Left ventricle myocardium inferior (tissue), 1 donor: ENCODE measurements at places on chromosomes 4 and X. TPM values are rescaled to one million over a fixed set of nuclear protein-coding genes. Genes with fewer than 3 reads are reported as not detected.
A peak's percentile ranks its signal among the peaks of the same experiment; 100 is the strongest.

DNA sequence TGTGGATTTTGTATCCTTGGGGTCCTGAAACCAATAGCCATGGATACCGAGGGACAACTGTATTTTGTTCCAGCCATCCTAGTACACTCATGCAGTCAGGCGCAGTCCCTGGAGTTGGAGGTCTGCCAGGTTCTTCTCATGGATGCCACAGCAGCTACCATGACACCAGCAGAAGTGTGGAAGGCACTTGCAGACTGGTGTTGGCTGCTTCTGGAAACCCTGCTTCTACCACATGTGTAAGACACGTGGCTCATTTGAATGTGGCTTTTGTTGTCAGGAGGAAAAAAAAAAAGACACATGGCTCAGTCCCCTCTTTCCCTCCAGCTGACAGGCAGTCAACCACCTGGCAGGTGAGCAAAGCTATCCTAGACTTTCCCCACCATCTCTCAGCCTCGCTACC, 19.4 kb downstream of the DRD5 start:
- no peaks in the 10 kb centered on the region for H3K4me1 ChIP-seq
- H3K4me3 ChIP-seq = no peak overlapping the region
- DNase-seq = no peak
- no peak overlapping the region for H3K27ac ChIP-seq
- H3K36me3 ChIP-seq = no peaks in the 10 kb centered on the region
- H3K27me3 ChIP-seq = peaks cover 16% of the 10 kb centered on the region

DNA sequence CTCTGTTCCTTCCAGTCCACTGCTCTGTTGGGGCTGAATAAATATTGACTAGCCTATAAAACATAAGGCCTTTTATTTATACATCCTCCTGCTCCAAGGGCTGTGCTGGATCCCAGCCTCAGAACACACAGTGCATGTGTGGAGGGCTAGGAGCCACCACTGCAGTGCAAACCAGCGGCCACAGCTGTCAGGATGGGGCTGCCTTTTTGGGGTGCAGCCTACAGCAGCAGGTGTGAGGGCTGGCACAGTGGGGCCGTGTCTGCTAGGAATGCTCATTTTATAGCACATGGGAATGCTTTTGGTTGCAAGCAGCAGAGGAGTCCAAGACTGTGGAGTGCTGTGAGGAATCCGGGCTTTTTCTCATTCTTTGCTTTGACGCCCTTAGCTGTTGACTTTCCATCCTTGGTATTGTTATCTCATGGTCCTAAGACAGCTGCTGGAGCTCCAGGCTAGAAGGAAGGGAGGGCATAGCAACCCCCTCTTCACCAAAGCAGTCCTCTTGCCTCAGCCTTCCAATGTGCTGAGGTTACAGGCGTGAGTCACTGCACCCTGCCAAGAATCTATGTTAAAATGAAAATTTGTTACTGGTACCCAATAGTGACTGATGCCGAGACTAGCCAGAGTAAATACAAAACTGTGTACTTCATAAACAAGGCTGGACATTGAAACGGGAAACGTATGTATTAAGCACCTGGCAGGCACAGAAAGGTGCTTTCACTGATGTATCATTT, 334.3 kb upstream of the GATB start:
- peaks cover 18% of the 10 kb centered on the region for H3K4me1 ChIP-seq
- H3K4me3 ChIP-seq = no peak overlapping the region
- no peak overlapping the region for H3K27ac ChIP-seq
- no peaks in the 10 kb centered on the region for H3K36me3 ChIP-seq

- H3K27me3 ChIP-seq = no peaks in the 10 kb centered on the region
- H3K27ac ChIP-seq = peak overlapping the region; percentile 95
- H3K4me1 ChIP-seq = peaks cover 70% of the 10 kb centered on the region
Observed at GRCh38 chr4:39045827-39046221, 13.6 kb upstream of the TMEM156 start.

GRCh38 chr4:36209941-36210649, 34.2 kb downstream of the ARAP2 start:
- H3K36me3 ChIP-seq = no peaks in the 10 kb centered on the region
- no peak for DNase-seq
- no peaks in the 10 kb centered on the region for H3K27me3 ChIP-seq
- no peaks in the 10 kb centered on the region for H3K4me1 ChIP-seq
- no peak overlapping the region for H3K27ac ChIP-seq

GRCh38 chr4:73051625-73052024, 17.9 kb downstream of the COX18 start:
- H3K4me3 ChIP-seq = no peak overlapping the region
- DNase-seq = no peak
- no peaks in the 10 kb centered on the region for H3K4me1 ChIP-seq

- no peak overlapping the region for H3K4me3 ChIP-seq
- DNase-seq = no peak
- no peaks in the 10 kb centered on the region for H3K27me3 ChIP-seq
- no peaks in the 10 kb centered on the region for H3K4me1 ChIP-seq
Observed at GRCh38 chr4:116665716-116666115, 419.7 kb downstream of the TRAM1L1 start.

DNA sequence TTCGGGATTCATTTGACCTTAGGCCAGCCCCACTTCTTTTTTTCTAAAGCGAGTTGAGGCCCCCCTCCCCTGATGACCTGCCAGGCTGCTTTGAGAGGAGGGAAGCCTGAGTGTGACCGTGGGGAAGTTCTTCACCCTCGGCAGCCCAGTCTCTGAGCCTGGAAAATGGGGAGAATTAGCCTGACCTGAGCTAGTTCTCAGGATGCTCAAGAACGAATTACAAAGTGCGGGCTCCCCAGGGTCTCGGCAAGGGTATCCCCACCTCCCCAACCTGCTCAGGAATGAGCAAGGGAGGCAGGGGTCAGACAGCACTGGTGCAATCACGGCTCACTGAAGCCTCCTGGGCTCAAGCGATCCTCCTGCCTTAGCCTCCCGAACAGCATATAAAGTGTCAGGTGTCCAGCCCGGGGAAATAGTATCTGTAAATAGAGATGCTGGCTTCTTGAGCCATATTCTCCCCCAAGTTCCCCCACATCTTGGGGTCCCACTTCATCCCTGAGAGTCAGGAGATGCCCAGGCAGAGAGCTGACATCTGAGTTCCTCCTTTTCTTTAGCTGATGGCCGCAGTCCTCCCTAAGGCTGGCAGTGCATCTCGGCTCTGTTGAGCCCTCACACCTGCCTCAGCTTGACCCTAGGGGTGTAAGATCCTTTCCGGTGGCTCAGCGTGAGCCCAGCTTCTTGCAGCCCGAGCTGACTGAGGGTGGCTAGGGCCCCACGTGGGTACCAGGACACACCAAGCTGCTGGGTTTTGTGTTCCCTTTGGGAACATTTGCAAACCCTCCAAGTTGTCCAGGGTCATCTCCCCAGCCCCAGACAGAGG, 1.6 kb downstream of the DUSP9 start:
- peaks cover 3% of the 10 kb centered on the region for H3K4me1 ChIP-seq
- no peak overlapping the region for H3K4me3 ChIP-seq
- no peak for DNase-seq
- no peak overlapping the region for H3K27ac ChIP-seq
- no peaks in the 10 kb centered on the region for H3K36me3 ChIP-seq

GRCh38 chr4:112910109-112910736, 139.2 kb upstream of the ANK2 start:
- H3K27me3 ChIP-seq = no peaks in the 10 kb centered on the region
- DNase-seq = no peak
- peak overlapping the region; percentile 55 for H3K4me3 ChIP-seq
- H3K4me1 ChIP-seq = peaks cover 19% of the 10 kb centered on the region
- H3K27ac ChIP-seq = peak overlapping the region; percentile 41

DNA sequence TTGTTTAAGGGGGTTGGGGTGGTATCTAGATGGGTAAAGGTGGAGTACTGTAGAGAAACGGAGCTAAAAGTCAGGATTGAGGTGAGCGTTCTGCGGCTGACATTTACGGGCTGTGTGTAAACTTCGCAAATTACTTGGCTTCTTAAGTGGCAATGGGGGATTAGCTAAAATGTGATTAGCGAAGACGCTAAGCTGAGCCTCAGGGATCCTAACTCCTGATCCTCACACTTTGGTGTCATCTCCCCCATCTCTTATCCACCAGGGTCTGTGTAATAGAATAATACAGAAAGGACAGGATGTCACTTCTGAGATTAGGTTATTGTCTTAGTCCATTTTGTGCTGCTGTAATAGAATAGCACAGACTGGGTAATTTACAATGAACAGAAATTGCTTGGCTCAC, 10.6 kb upstream of the FAT1 start:
- no peak overlapping the region for H3K4me3 ChIP-seq
- no peak for DNase-seq
- H3K4me1 ChIP-seq = no peaks in the 10 kb centered on the region

GRCh38 chr4:182838535-182838934, 78.7 kb downstream of the DCTD start:
- H3K27me3 ChIP-seq = peaks cover 64% of the 10 kb centered on the region
- DNase-seq = no peak
- no peaks in the 10 kb centered on the region for H3K36me3 ChIP-seq
- no peak overlapping the region for H3K4me3 ChIP-seq
- H3K4me1 ChIP-seq = no peaks in the 10 kb centered on the region
- no peak overlapping the region for H3K27ac ChIP-seq

DNA sequence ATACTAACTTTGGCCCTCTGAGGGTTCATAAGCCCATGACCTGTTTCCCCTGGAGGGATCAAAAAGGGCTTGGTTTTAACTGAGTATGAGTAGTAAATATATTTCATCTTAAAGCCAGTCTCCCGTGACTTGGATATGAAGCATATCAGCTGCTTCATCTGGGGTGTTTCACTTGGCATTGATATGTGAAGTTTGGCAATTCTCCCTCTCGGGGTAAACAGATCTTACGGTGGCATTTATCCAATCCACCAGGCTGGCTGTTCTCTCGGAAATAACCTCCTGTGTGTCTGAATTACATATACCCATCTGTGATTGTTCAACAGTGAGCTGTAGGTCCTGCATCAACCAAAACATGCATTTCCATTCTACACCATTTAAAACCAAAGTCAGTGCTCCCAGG, 130.7 kb downstream of the ADAM29 start:
- no peaks in the 10 kb centered on the region for H3K36me3 ChIP-seq
- H3K27ac ChIP-seq = no peak overlapping the region
- no peak for DNase-seq
- no peaks in the 10 kb centered on the region for H3K27me3 ChIP-seq
- H3K4me3 ChIP-seq = no peak overlapping the region

GRCh38 chr4:180640193-180640592, 1603.0 kb upstream of the TENM3 start:
- H3K4me3 ChIP-seq = no peak overlapping the region
- no peaks in the 10 kb centered on the region for H3K27me3 ChIP-seq
- no peak for DNase-seq
- H3K4me1 ChIP-seq = no peaks in the 10 kb centered on the region
- no peak overlapping the region for H3K27ac ChIP-seq
- H3K36me3 ChIP-seq = no peaks in the 10 kb centered on the region

DNA sequence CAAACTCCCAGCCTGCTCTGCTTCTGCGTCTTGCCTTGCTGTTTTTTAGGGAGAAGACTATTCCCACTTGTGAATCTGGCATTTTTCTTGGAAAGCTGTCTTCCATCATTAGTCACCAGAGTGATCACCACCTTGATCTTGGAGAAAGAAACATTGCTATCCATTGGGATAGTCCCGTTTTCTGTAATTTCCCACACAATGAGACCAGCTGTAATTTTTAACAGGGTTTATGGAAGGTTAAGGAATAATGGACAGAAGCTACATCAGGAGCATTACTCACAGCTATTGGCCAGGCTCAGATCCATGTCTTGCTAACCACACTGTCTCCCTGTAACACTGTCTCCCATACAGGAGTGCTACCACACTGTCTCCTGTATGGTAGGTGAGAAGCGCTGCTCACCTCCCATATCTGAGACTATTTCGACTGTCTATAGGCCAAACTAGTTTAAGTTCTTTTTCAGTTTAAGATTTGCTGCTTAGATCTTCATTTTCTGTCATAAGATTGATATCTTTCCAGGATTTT, 523.0 kb downstream of the SPRY1 start:
- H3K4me1 ChIP-seq = peaks cover 16% of the 10 kb centered on the region
- H3K27ac ChIP-seq = no peak overlapping the region
- DNase-seq = no peak
- no peaks in the 10 kb centered on the region for H3K36me3 ChIP-seq

GRCh38 chr4:37682701-37683401, 3.3 kb downstream of the RELL1 start:
- peaks cover 72% of the 10 kb centered on the region for H3K4me1 ChIP-seq
- H3K27me3 ChIP-seq = no peaks in the 10 kb centered on the region
- no peak for DNase-seq
- no peaks in the 10 kb centered on the region for H3K36me3 ChIP-seq
- H3K4me3 ChIP-seq = no peak overlapping the region

DNA sequence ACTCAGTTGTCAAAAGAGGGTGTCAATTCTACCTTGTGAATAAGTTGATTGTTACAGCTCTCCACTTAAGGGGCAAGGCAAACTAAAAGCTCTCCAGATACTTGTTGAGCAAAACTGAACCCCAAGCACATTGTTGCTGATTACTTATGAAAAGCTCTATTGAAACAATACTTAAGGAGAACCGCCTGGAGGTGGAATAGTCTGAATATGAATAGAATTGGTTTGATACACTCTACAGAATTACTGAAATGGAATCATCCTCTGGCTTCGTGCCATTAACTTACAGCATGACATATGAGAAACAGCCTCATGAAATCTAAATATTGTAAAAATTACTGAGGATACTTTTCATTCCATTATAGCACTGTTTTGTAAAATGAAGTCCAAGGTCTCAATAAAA, 127.0 kb upstream of the SH3RF1 start:
- peak overlapping the region; percentile 16 for H3K27ac ChIP-seq
- H3K36me3 ChIP-seq = peaks cover 19% of the 10 kb centered on the region
- no peaks in the 10 kb centered on the region for H3K4me1 ChIP-seq
- H3K27me3 ChIP-seq = no peaks in the 10 kb centered on the region

DNA sequence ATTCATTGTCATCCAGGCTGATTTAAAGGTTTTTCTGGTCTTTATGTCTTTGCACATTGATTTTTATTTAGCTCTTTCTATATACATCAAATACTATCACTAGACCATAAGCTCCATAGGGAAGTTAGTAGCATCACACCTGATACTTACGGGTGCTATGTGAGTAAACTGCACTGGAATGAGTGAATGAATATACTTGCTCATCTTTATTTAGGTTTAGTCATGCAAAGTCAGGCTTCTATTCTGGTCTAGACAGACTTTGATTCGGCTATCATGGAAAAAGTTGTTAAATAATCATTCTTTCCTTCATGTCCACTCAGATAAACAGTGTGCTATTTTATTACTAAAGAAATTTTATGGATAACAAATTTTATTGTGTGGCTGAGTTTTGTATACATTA, 457.8 kb upstream of the PCDH7 start:
- no peaks in the 10 kb centered on the region for H3K36me3 ChIP-seq
- no peaks in the 10 kb centered on the region for H3K27me3 ChIP-seq
- no peaks in the 10 kb centered on the region for H3K4me1 ChIP-seq
- no peak overlapping the region for H3K27ac ChIP-seq

- no peak overlapping the region for H3K4me3 ChIP-seq
- H3K27me3 ChIP-seq = no peaks in the 10 kb centered on the region
- no peaks in the 10 kb centered on the region for H3K4me1 ChIP-seq
- no peak for DNase-seq
Observed at GRCh38 chr4:81684352-81684751, 212.6 kb upstream of the RASGEF1B start.

GRCh38 chr4:168999809-169000208, 10.2 kb downstream of the CBR4 start:
- H3K4me1 ChIP-seq = peaks cover 25% of the 10 kb centered on the region
- DNase-seq = no peak

Gene CXorf49
- not detected for total RNA-seq

Gene ASB11
- 116 TPM for total RNA-seq

Gene FAM47E
- total RNA-seq = 3.0 TPM

Gene SHISA3
- total RNA-seq = 8.1 TPM

Gene CT45A3
- total RNA-seq = not detected

Gene BTC
- 0.25 TPM for total RNA-seq

Gene OSTC
- 27.2 TPM for total RNA-seq
